ENCODE measurements at places on chromosomes 2 and 18. TPM values are rescaled to one million over a fixed set of nuclear protein-coding genes. Genes with fewer than 3 reads are reported as not detected.

The ZNF2 gene
- total RNA-seq = 2.2 TPM

The UPP2 gene
- total RNA-seq = not detected

The CD207 gene
- total RNA-seq = not detected

The LGALSL gene
- 20.5 TPM for total RNA-seq

The DSC1 gene
- not detected for total RNA-seq

The CHRND gene
- total RNA-seq = not detected

The IL1R1 gene
- total RNA-seq = 189 TPM

The ZBTB7C gene
- 11.0 TPM for total RNA-seq

The RGPD3 gene
- total RNA-seq = not detected

The CIB4 gene
- total RNA-seq = not detected

The FAP gene
- 43.2 TPM for total RNA-seq

The RABL2A gene
- 10.8 TPM for total RNA-seq

The HOXD10 gene
- total RNA-seq = 1.6 TPM

The LIMS1 gene
- 68.9 TPM for total RNA-seq

The ZNF521 gene
- total RNA-seq = 44.5 TPM

The EGR4 gene
- not detected for total RNA-seq

The SSB gene
- 70.6 TPM for total RNA-seq

The WDFY1 gene
- total RNA-seq = 44.1 TPM

The SNED1 gene
- total RNA-seq = 62.7 TPM

The DNAJC5G gene
- 1.0 TPM for total RNA-seq

All from posterior vena cava (tissue), 2 donors.